SJSA1 (cell line): ENCODE measurements at places on chromosomes 1 and 21.

DNA sequence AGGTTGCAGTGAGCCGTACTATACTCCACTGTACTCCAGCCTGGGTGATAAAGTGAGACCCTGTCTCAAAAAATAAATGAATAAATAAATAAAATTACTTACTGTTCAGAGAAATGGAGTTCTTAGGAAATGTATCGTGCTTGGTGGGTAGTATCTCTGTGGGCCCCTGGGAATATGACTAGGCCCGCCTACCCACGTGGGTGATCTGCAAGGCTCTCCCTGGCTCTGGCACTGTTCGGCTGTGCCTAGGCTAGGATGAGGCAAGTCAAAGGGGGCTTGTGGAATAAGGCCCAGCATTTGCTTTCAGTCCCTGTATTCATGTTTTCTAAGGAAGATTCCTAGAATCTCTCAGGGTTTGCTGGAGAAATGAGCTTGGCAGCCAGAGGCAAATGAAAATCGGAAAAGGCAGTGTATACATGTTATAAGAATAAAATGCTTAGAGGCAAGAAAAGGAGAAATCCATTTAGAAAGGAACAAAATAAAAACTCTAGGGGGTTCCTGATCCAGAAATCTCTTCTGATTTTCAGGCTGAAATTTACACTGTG lies 4.5 kb upstream of the CSRP1 start:
- DNase-seq, result no peak

DNA sequence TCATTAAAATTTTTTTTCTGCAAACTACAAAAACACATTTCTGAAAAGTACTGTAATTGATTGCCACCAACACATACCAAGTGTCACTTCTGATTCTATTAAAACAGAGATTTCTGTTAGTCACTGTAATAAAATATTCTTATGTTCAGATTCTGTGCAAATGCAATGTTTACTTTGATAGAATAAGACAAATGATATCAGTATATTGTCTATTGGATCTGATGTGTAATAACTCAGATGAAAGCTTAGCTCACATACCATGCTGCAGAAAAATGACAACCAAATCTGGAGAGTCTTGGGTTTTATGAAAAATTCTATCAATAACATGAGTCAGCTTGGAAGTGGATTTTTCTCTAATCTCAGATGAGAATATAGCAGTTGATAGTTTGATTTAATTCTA lies 963.8 kb upstream of the B3GALT2 start:
- no peak for DNase-seq

GRCh38 chr1:33178836-33179439 lies 2.9 kb downstream of the TRIM62 start:
- no peak for DNase-seq

- no peak for DNase-seq
Measured at GRCh38 chr1:199009447-199009846, 370.6 kb downstream of the PTPRC start.

GRCh38 chr1:83931658-83932253 lies 67.2 kb downstream of the TTLL7 start:
- peak; percentile 30 for DNase-seq

DNA sequence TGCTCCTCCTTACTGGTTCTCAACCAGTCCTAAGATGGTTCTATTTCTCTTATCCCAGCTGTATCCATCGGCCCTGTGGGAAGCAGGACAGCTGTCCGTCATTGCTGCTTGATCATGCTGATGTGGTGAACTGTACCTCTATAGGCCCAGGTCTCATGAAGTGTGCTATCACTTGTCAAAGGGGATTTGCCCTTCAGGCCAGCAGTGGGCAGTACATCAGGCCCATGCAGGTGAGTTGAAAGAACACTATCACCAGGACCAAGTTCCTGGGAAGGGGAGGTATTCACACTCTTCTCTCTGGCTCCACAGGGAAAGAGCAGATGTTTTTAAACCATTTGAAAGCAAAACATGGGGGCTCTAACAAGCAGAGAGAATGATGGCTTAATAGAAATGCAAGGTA lies 302.6 kb downstream of the PAPPA2 start:
- DNase-seq, result no peak

GRCh38 chr1:6073480-6074053 lies 27.9 kb downstream of the KCNAB2 start:
- no peak for DNase-seq

- DNase-seq, result no peak
Measured at GRCh38 chr1:240766831-240767230, 154.9 kb upstream of the GREM2 start.
